Renal cortex interstitium (tissue), 15 donors: ENCODE measurements at places on chromosomes 11 and 22. TPM values are rescaled to one million over a fixed set of nuclear protein-coding genes. Genes with fewer than 3 reads are reported as not detected.

- no peak for DNase-seq
These were observed 80.6 kb upstream of the E2F8 start for GRCh38 chr11:19321351-19321750.

DNA sequence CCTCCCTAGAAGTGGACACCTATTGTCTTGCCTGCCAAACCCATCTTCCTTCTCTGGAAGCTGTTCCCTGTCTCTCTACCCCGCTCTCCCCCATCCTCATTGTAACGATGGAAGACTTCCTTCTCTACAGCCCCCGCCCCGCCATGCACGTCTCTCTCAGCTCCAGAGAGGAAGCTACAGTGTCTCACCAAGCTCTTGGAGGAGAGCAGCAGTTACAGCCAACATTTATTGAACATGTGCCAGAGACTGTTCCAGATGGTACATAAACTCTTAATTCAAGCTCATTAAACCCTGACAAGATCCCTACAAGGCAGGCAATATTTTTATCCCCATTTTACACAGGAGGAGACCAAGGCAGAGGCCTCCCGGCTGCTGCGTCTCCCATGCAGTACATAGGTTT is 15.1 kb downstream of the MCHR1 start:
- DNase-seq, result no peak

- DNase-seq, result no peak
These were observed 13.2 kb upstream of the FXYD2 start for GRCh38 chr11:117837791-117838190.

GRCh38 chr11:101003468-101003867 is 126.1 kb downstream of the PGR start:
- DNase-seq, result no peak

DNA sequence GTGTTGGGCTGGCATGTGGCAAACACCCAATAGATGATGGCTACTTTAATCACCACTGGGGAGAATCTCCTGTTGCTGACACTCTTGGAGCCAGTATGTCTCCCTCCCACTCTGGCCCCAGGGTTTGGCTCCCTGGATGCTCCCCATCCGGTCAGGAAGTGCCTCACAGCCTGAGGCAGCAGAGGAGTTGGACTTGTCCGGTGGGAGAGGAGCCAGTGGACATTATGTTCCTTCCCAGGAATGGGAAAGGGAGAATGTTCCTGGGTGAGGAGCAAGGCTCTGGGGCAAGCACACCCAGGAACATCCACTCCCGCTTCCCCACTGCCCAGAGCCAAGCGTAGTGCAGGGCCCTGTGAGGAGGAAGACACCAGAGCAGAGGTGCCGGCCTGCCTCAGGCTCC is 84.6 kb upstream of the NAV2 start:
- no peak for DNase-seq

GRCh38 chr22:22111267-22111751 is 128.7 kb upstream of the TOP3B start:
- DNase-seq, result peak; percentile 17

GRCh38 chr11:61899146-61899841 is 7.9 kb upstream of the FADS3 start:
- DNase-seq, result no peak

- DNase-seq, result no peak
These were observed 3.4 kb upstream of the IGLL5 start for GRCh38 chr22:22884010-22884887.

- peak; percentile 90 for DNase-seq
These were observed at the start of gene THOC5 for GRCh38 chr22:29553351-29554224. THOC5 (minus strand) TSS chr22:29553757; CDS start chr22:29549147, 4,610 bp downstream.

GRCh38 chr22:44392446-44392921 is 79.7 kb upstream of the SHISAL1 start:
- DNase-seq, result no peak

GRCh38 chr22:33785283-33785968 is 134.8 kb downstream of the LARGE1 start:
- DNase-seq, result no peak

DNA sequence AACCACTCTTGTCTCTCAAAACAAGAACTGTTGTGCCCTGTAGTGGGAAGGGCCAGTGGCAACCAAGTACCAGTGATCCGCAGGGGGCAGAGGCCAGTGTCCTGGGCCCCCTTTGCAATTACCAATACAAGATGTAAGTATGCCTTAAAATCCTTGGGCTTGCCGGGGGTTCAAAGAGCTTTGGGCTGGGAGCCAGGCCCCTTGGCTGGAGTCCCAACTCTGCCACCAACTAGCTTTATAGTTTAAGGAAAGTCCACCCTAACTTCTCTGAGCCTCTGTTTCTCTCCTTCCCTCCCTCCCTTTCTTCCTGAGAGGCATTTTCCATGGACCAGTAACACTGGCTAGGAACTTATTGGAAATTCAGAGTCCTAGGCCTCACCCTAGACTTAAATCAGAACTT is 15.5 kb downstream of the CLMP start:
- no peak for DNase-seq

DNA sequence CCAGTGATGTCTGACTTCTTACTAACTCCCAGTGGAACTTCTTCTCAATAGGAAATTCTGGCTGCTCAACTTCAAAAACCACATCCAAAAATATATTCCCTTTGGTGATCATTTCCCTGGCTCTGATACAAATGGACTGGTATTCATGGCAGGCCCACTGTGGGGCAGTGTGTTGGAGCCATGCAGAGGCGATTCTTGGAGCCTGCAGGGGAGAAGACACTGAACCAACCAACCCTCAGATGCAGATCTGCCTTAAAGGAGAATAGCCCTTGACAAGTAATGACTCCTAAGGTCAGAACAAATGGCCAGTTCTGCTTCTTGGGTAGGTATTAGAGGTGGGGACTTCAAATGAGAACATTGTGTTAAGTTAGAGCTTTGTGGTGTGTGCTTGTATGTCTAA is 12.2 kb downstream of the OR4D9 start:
- no peak for DNase-seq

DNA sequence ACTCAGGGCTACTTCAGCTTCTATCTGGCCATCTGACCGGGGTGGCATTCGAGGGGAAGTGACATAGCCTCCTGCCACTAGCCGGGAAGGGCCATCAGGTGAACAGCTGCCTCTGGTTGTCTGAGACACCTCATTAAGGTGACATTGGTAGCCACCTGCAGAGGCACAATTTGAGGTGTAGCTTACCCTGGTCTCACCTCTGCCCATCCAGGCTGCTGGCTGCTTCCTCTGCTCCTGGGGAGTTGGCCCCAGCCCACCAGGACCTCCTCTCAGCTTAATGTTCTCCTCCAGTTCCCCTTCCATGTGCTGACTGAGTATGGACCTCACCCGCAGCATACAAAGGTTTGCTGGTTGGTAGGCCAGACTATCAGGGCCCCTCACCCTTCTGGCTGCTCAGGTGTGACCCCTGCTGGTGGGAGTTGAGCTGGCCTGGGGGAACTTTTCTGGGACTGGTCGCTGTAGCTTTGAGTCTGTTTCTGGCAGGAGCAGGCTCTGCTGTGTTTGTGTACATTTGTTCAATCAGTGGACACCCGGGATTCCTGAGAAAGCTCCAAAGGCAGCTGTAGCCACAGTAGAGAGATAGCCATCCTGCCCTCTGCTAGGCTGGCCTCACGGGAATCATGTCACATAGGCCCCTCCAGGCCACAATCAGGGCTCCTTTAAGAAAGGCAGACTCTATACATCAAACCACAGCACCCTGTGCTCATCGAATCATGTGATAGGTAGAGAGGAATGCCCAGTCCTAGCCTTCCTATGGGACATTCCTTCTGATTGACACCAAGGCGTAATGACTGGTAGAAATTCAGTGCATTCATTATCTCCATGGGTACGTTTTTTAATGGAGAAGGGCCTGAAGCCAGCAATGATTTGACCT is 295.1 kb upstream of the PLET1 start:
- DNase-seq, result peak; percentile 24

DNA sequence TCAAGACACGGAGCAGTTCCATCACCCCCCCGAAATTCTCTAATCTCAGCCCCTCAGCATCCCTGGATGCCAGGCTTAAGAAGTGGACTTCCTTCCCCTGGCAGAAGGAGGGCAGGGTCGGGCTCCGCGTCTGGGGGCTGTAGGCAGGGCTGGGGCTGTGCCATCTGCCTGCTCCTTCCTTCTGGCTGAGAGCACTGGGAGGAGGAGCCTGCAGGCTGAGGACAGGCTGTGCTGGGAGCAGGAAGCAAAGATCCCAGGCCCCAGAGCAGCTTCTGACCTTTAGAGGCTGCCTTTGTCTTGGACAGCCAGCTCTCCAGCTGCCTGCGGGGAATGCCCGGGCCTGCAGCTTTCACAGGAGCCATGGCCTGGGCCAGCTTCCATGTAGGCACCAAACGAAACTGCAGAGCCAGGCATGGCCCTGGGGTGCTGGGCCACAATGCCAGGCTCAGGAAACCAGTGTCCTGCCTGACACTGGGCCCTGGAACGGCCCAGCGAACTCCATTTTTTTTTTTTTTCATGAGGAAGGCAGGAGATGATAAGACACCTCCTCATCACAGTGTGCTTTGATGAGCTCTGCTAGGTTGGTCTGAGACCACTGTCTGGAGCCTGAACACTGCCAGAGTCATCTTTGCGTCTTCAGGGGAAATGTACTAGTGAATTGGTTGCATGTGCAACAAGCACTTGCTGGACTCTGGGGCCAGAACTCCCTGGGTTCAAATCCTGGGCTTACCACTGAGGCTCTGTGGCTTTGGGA is 67.9 kb downstream of the MCM5 start:
- DNase-seq, result no peak

DNA sequence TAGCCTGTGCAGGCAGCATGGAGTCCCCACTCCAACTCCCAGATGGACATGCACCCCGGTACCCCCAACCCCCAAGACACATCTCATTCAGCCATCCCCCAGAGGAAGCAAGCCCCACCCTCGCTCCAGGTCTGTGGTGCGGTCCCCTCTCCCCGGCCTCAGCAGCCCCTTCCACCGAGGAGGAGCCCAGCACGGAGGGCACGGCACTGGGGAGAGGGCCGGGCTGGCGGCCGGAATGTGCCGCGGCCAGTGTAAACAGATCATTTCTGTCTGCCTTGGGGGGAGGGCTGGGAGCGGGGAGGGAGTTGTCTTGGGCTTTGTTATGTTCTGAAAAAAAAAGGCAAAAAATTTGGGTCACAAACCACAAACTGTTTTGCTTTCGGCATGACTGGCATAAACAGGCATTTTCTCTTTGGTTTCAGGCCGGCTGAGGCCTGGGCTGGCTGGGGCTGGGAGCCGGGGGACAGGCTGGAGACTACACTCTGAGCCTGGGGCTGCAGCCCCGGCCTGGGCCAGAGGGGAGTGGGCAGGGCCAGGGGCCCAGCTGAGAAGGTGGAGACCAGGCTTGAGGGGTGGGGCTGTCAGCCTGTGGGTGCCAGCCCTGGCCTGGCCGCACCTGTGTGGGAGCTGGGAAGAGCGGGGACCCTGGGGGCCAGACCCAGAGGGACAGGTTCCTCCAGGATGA is 16.8 kb downstream of the IGF2 start:
- no peak for DNase-seq

GRCh38 chr11:68093565-68093964 is 27.6 kb downstream of the CHKA start:
- DNase-seq, result no peak

DNA sequence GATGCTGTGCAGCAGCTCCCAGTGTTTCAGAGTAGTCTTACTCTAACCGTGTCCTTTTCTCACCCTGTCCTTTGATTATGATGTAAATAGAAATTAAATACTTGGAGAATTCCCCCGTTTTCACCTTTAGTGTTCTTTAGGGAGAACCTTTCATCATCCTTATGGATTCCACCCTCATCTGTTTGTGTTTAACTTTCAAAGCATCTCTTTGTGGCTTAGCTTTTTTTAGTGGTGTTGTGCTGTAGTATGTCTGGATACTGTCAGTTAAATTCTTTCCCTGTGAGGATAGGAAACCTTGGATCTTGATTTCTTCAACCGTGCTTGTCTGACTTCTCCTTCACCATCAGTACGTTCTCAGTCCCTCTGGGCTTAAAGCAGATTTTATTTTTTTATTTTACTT is 48.5 kb downstream of the PPP6R3 start:
- no peak for DNase-seq

- no peak for DNase-seq
These were observed 11.3 kb upstream of the SESN3 start for GRCh38 chr11:95242091-95242844.

GRCh38 chr22:37661160-37661924 is 2.8 kb downstream of the PDXP start:
- no peak for DNase-seq

GRCh38 chr11:130622141-130622542 is 173.7 kb downstream of the ADAMTS15 start:
- peak; percentile 57 for DNase-seq

DNA sequence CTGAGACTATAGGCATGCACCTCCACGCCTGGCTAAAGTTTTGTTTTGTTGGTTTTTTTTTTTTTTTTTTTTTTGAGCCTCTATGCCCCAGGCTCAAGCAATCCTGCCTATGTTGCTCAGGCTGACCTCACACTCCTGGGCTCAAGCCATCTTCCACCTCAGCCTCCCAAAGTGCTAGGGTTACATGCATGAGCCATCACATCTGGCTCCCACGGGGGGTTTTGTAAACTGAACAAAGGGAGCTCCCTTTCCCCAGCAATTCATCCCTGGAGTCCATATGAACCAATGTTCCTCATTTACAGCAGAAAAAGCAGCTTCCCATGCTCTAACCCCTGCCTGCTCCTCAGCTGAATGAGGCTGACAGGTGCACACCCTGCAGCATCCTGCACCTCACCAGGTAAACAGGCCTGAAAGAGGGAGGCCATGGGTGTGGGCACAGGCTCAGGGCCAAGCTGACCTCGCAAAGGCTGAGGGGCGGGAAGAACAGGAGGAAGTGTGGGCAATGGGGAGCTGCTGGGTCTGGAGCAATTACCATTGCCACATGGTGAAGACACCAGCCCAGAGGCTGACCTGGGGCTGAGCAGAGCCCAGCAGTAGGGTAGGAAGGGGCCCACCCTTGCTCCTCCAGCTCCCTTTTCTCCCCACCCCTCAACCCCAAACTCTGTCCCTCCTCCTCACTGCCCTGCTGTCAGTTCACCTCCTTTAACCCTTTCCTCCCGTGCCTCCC is 58.2 kb downstream of the RBX1 start:
- no peak for DNase-seq

- no peak for DNase-seq
These were observed 3.6 kb downstream of the HMOX1 start for GRCh38 chr22:35384527-35384926.

ZDHHC24 gene
- polyA plus RNA-seq, result 10.6 TPM

ROBO4 gene
- 21.6 TPM for polyA plus RNA-seq

MYO18B gene
- 0.16 TPM for polyA plus RNA-seq

PACSIN3 gene
- polyA plus RNA-seq, result 25.9 TPM

ENTHD1 gene
- not detected for polyA plus RNA-seq

C22orf42 gene
- not detected for polyA plus RNA-seq

OR52N4 gene
- not detected for polyA plus RNA-seq

RAPSN gene
- polyA plus RNA-seq, result 0.11 TPM

LPXN gene
- polyA plus RNA-seq, result 6.9 TPM

RTN4RL2 gene
- 3.9 TPM for polyA plus RNA-seq

GALNT18 gene
- 19.8 TPM for polyA plus RNA-seq

DDIAS gene
- polyA plus RNA-seq, result 7.2 TPM

HYLS1 gene
- polyA plus RNA-seq, result 12.6 TPM

PRAME gene
- 1.0 TPM for polyA plus RNA-seq

MAPK11 gene
- 6.7 TPM for polyA plus RNA-seq

SAA4 gene
- polyA plus RNA-seq, result not detected

C11orf86 gene
- polyA plus RNA-seq, result not detected

IGSF9B gene
- 8.2 TPM for polyA plus RNA-seq

DRAP1 gene
- 109 TPM for polyA plus RNA-seq
